ENCODE measurements at places on chromosomes 16 and 17.
A peak's percentile ranks its signal among the peaks of the same experiment; 100 is the strongest.

GRCh38 chr17:44942456-44942855 is 5.1 kb downstream of the KIF18B start:
- DNase-seq = no peak

GRCh38 chr17:80104321-80104955 is 3.1 kb downstream of the GAA start:
- no peak for DNase-seq

DNA sequence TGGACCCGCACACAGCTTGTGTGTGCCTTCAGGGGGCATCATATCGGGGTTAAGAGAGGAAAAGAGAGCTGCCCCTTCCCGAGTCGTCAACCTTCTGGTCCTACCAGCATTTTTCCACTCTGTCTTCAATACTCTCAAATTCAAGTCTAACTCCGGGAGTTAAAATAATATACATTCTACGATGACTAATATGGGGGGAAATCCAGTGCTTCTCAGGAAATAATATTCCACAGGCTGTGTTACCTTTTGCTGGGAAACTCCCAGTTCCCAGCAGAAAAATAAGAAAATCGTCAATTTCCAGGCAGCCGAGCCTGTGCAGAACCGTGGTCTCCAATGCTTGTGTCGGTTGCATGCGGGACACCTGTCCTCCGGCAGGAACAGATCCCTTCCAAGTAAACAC is 105.0 kb upstream of the FOXF1 start:
- no peak for DNase-seq

DNA sequence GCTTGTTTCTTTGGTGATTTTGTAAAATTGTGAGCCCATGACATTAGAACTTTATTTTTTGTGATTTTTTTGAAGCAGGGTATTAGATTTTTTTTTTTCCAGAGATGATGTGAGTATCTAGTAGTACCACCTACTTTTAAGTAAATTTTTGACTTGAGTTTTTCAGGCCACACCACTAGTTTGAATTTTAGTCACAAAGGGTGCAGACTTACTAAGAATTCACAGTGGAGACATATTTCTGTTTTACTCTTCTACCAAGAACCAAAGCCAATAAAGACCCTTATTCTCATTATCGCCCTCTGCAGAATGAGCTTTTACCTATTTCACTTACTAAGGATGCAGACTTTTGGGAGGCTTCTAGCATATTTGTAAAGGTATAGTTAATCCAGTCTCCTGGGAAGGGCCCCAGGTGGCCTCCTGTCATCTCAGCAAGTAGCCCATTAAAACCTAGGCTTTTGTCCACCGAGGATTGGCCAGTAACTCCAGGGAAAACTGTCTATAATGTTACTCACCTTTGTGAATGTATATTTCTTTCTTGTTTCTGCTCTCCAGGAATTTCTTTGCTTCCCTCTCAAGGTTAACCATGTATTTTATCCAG is 30.6 kb downstream of the NLK start:
- no peak for DNase-seq

DNA sequence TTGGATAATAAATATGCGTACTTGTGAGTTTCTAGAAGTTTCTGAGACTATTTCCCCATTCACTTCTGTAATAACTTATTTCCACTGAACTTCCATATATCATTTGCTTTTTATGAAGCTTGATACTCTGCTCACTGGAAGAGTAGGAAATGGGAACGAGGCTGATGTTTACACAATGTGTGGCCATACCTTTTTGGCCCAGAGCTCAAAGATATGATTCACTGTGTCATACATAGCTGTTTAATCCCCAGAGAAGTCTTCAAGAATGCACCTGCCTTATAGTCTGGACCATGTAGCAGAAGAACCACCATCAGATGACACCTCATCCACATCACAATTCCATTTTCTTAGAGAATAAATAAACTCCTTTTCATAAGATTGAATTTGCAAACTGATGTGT is 40.3 kb upstream of the TEKT3 start:
- DNase-seq = no peak

GRCh38 chr16:66207883-66208265 is 158.6 kb upstream of the CDH5 start:
- DNase-seq = no peak

DNA sequence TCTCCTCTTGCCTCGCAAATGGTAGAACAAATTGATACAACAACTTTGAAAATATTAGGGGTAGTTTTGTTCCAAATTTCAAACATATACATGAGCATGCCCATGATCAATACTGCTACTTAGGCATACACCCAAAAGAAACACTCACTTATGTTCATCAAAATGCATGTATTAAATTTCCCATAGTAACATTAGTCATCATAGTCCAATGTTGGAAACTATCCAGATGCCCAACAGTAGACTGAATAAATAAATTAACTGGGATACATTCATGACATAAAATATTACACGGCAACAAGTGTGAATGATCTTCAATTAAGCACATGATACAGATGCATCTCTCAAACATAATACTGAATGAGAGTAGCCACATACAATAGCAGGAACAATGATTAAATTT is 391.6 kb downstream of the CDH11 start:
- no peak for DNase-seq

DNA sequence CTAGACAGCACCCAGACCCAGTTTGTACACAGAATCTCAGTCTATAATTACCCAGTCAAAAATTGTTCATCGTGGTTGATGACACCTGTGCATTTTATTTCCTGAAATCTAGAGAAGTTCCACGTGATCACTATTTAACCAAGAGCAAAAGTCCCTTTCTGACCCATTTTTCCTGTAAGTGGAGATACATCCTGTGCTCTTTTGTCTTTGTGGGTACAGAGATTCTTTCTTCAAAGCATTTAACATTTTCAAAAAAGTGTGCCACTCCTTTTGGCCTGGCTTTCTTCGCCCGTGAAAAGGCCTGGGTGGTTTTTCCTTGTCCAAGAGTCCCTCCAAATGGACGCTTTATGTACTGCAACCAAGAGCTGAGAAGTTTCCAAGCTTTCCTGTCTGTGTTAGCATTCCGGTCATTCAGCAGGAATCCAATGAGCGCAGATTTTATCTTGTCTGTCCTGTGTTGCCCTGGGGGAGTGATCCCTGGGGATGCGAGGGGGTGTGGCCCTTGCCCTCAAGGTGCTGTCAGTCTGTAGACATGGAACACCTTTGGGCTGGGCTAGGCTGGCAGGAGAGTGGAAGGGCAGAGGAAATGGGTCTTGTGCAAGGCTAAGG is 161.1 kb upstream of the CACNG5 start:
- peak; percentile 40 for DNase-seq

- no peak for DNase-seq
Observed at GRCh38 chr17:34366529-34367107, 3.6 kb upstream of the CCL1 start.

DNA sequence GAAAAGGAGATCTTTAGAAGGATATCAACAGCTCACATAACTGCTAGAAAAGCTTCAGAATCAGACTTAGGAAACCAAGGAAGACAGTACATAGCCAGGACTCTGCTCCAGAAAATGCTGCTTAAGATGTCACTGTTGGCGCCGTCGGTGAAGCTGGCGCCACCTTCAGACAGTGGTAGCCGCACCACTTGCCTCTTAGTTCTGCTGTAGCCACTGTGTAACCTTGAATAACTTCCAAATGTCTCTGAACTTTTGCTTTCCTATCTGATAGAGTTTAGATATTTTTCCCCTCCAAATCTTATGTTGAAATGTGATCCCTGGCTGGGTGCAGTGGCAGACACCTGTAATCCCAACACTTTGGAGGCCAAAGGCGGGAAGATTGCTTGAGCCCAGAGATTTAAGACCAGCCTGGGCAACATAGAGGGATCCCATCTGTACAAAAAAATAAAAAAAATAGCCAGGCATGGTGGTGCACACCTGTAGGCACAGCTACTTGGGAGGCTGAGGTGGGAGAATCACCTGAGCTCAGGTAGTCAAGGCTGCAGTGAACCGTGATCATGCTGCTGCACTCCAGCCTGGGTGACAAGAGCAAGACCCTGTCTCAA is 6.3 kb upstream of the USP31 start:
- DNase-seq = no peak

DNA sequence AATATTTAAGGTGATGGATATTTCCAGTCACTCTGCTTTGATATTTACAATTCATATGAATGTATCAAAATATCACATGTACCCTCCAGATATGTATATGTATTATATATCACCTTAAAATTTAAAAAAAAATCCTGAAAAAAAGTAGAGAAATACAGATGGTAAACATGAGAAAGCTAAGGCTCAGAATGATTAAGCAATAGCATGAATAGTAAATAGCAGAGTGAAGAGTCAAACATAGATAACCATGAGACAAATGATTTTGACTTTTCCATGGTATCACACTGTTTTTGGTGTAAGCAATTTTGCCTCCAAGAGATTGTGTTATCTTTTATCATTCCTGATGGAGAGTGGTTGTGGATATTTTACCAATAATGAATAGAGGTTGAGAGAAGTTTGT is 868.8 kb downstream of the CDH11 start:
- no peak for DNase-seq

- DNase-seq = no peak
Observed at GRCh38 chr16:26335236-26335853, 643.6 kb downstream of the HS3ST4 start.

GRCh38 chr17:21370430-21370829 is 5.7 kb upstream of the KCNJ12 start:
- DNase-seq = no peak

- DNase-seq = no peak
Observed at GRCh38 chr16:49112754-49113153, 168.9 kb downstream of the CBLN1 start.

DNA sequence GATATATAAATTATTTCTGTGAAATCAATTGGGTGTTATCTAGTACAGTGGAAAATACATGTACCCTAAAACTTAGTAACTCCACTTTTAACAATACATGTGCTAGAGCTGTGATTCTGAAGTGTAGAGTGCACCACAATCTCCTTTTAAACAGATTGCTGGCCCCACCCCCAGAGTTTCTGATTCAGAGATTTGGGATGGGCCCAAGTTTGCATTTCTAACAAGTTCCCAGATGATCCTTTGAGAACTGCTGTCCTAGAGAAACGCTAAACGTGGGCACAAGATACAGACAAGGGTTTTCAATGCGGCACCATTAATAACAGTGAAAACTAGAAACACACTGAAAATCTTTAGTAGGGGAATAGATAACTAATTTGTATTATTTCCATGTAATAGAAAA is 49.2 kb downstream of the NXPH3 start:
- no peak for DNase-seq

DNA sequence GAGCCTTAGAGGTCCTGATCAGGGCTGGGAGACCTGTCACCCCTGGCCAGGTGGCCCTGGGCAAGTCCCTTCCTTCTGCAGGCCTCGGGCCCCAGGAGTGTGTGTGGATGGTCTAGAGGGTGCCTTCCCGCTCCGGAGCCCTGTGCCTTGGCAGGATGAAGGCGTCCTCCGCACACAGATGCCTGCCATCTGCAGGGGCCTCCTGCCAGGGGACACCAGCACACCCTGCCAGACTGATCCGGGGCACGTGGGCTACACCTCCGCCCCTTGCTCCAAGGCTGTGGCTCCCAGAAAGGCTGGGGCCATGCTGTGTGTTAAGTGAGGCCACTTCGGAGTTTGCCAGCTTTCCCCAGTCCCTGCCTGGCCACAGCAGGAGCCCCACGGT is 30.7 kb downstream of the NPTX1 start:
- DNase-seq = no peak

DNA sequence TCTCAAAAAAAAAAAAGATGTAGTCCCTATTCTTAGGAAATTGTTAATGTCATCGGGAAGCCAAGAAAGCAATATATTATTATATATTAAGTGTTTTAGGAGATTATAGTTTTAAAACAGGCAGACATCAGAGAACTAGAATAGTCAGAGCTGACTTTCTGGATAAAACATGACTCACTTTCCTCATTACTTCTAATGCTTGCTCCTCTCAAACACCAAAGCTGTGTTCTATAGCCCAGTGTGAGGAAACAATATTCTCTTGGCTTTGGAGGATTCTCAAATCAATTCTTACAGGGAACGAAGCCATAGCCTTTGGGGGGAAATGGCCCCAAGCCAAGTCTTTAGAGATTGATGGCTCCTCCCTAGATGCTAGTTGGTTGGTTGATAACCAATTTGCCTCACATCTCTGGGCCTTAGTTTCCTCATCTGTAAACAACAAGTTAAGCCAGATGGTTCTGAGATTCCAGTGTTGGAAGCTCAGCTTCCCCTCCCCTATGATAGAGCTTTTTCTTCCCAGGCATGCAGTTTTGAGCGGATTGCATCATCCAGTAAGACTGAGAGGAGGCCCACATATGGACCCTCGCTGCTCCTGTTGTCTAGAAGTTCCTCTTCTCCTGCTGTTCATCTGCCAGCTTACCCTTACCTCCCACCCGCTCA is 12.4 kb downstream of the NMT1 start:
- DNase-seq = no peak

- no peak for DNase-seq
Observed at GRCh38 chr17:10824874-10825273, 13.0 kb downstream of the PIRT start.

DNA sequence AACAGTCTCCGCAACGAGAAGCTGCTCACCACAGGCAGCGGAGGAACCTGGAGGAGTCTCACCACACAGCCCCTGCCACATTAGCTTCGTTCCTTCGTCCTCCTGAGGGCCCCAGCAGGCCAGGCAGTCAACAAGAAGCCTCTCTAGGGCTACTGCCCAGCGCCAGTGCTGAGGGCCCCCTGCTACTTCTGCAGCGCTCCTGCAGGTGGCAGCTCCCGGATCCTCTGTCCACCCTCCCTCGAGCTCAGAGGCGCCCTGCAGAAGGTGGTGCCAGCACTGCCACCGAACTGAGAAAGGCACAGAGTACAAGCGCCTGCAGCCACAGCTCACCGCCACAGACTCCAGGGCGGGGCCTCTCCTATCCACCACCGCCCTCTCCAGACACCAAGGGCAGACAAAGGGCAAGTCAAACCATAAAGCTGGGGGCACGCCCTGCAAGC is 27.3 kb downstream of the KDM8 start:
- peak; percentile 70 for DNase-seq

DNA sequence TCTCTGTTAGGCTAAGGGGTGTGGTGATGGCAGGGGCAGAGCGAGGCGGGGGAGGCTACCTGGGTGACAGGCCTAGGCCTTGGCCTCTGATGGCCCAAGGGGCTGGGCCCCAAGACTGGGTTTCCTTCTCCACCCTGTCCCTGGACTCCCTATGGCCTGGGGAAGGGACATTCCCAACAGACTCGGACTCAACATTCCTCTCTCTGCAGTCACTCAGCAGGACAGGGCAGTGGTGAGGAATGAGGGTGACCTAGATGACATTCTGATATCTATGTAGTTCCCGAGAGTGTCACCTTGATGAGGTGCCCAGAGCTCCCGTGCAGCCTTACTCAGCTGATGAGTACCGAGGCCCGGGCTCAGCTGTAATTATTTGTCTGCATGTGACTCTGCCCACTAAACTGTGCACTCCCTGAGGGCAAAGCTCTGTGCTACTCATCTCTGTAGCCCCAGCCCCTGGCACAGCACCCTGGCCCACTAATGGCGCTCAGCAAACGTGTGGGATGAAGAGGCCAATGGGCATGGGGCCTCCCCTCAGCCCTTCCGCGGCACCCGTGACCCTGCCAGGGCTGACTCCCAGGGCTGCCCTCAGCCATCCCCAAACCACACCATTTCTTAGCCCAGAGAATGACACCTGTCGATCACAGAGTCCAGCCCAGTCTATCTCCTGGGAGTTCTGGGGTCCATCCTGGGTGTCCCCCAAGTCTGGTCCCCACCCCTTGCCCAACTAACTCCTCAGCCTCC is 2.2 kb downstream of the PLCD3 start:
- DNase-seq = no peak
